ENCODE measurements at places on chromosomes 2 and 18.

GRCh38 chr2:174020926-174021662 is 55.9 kb upstream of the SP3 start:
- no peak for DNase-seq

- no peak for DNase-seq
These were observed 25.5 kb downstream of the RBM44 start for GRCh38 chr2:237824085-237824484.

- DNase-seq, result no peak
These were observed 5.3 kb downstream of the PER2 start for GRCh38 chr2:238282861-238283738.

DNA sequence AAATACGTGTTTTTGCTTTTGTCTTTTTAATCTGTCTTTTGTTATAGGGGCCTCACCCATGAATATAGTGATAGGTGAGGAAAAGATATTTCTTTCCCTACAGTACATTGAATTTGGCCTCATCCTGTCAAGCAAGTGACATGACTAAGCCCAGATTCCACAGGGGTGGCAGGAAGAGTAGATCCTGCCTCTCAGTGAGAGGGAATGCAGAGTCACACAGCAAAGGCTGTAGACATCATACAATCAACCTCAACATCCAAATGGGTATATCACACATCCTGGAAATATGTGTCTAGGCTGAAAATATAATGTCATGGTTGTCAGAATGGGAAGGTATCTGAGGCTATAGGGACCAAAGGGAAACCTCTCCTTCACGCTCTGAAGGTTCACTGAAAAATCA is 269.6 kb downstream of the CDH20 start:
- no peak for DNase-seq

DNA sequence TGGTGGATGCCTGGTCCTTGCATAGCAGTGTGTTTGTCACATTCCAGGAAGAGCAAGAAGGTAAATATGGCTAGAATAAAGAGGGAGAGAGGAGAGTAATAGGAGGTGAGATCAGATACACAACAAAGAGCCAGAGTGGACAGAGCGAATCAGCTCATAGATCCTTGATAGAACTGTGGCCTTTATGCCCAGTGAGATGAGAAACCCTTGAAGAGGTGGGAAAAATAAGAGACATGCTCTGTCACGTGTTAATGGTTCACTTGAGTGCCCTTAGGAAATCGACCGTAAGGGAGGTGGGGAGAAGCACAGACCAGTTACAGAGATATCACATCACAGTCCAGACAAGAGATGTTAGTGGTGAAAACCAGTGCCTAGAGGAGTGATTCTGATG is 84.7 kb upstream of the RAB27B start:
- no peak for DNase-seq

GRCh38 chr2:138475277-138475776 is 26.2 kb upstream of the SPOPL start:
- no peak for DNase-seq

- peak; percentile 64 for DNase-seq
These were observed 26.0 kb upstream of the IL37 start for GRCh38 chr2:112884869-112885505.

GRCh38 chr2:49222975-49223528 is 68.7 kb upstream of the FSHR start:
- no peak for DNase-seq

GRCh38 chr2:3641181-3641580 is 16.8 kb upstream of the ALLC start:
- DNase-seq, result no peak

DNA sequence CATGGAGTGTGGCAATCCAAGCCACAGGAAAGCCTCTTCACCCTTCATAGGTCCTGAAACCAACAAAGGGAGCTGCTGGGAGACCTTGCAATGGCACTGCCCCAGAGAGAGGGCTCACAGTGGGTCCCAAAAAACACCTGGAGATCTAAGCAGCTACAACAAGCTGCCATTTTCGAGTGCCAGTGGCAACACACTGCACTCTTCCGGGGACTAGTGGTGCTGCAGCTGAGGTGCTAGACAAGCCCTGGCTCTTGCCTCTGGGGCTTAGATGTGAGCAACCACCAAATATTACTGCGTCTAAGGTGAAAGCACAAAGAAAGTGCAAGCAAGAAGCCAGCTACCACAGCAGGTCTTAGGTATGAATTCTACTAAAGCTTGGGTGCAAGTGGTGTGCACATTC is 192.9 kb downstream of the NOL4 start:
- no peak for DNase-seq

GRCh38 chr2:151844211-151844896 is 16.1 kb upstream of the ARL5A start:
- DNase-seq, result no peak

DNA sequence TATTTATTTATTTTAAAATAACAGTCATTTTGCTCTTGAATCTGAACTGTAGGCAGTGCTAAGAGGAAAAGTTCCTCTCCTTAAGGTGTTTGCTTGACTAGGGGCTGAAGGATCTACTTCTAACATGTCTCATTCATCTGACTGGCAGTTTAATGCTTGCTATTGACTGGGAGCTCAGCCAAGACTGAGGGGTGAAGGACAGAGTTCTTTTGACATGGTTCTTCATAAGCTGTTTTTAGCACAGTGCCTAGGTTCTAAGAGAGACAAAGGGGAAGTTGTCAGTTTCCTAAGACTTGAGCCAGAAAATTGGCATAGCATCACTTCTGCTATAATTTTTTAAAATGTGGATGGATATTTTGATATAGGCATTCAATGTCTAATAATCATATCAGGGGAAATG is 73.0 kb downstream of the COMMD1 start:
- no peak for DNase-seq

GRCh38 chr18:76259096-76259495 is 235.9 kb downstream of the ZNF516 start:
- no peak for DNase-seq

GRCh38 chr2:239294571-239295054 is 106.2 kb downstream of the HDAC4 start:
- DNase-seq, result no peak

DNA sequence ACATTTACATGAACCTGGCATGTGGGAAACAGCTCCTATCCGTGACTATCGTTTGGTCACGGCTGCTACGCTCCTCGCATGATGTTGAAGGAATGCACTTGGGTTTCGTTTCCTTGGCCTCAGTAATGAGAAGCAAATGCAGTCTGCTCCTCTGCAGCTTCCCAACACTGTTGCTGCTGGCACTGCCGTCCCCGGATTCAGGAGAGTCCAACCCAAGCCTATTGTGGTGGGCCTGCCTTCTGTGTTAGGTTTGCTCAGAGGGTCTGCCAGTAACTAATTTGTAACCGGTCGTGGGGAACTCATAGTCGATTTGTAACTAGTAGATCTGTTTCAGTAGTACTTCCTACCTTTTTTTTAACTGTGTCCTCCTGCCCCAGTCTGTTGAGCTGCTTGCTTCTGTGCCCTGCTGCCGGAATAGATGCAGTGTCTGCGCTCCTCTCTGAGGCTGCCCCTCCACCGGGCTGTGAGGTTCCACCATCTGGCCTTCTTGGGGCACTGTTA is 58.4 kb downstream of the WDSUB1 start:
- no peak for DNase-seq

DNA sequence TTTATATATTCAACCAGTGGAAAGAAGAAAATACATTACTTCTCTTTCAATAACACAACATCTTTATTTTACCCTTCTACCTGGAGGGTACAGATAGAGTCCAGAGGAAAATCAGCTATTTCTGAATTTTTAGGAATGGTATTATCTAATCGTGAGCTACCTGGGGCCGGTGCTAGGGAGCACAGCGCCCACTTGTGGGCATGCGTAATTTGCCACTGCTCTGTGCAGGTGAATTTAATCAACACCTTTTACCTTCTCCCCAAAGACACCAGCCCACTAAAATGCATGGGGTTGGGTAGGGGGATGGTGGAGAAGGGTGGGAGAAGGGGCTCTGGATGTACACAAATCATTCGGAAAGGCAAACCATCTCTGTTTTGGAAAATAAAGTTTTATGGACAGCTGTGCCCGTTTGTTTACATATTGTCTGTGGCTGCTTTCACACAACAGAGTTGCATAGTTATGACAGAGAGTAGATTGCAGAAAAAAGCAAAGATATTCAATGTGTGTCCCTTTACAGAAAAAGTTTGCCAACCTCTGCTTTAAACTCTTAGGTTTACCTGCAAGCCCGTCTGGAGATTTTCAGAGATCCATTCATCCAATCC is 51.5 kb upstream of the DCC start:
- no peak for DNase-seq

GRCh38 chr18:477565-477964 is 22.9 kb downstream of the COLEC12 start:
- DNase-seq, result no peak

DNA sequence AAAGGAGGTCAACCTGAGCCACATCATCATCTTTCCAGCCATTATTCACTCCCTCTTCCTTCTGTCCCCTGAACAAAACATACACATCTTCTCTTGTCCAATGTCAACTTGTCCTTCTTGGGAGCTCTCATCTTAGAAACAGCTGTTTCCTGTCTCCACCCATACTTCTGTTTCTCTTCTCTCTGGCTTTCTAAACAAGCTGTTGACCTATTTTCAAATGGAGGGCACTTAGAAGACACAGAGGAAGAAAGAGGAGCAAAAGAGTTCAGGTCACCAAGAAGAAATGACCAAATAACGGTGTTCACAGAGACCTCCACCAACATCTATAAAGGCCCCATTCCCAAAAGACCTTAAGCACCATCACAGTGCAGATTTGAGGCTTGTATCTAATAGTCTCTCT is 355.9 kb upstream of the HNRNPA3 start:
- DNase-seq, result no peak

- no peak for DNase-seq
These were observed 107.1 kb upstream of the POU3F3 start for GRCh38 chr2:104746858-104747257.

DNA sequence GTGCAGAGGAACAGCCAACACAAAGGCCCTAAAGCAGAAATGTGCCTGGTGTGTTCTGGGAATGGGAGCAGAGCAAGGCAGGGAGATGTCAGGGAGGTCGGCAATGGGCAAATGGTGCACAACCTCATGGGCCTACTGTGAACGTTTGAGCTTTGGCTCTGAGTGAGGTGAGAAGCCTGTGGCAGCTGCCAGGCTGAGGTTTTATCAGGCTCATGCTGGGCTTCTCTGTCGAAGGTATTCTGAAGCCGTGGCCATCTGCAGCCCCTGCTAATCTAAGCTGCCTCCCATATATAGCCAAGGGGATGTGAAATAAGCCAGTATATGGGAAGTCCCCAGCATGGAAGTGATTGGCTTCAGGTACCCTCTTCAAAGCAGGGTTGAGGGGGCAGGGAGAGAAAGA is 193.3 kb downstream of the SLC4A3 start:
- DNase-seq, result no peak

DNA sequence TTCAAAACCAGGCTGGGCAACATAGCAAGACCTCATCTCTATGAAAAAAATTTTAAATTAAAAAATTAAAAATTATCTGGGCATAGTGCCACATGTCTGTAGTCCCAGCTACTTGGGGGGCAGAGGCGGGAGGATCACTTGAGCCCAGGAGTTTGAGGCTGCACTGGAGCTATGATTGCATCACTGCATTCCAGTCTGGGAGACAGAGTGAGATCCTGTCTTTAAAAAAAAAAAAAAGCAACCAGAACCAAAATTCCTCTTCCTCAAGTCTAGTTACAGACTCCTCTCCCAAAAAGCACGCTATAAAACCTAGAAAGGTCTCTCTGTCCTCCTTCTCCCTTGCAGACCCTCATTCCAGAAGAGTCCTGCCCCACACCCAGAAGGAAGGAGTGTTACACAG is 23.9 kb downstream of the TNFAIP6 start:
- no peak for DNase-seq

GRCh38 chr2:137467246-137467862 is 496.9 kb upstream of the HNMT start:
- no peak for DNase-seq

- no peak for DNase-seq
These were observed 1237.8 kb upstream of the ZEB2 start for GRCh38 chr2:145757503-145758246.

DNA sequence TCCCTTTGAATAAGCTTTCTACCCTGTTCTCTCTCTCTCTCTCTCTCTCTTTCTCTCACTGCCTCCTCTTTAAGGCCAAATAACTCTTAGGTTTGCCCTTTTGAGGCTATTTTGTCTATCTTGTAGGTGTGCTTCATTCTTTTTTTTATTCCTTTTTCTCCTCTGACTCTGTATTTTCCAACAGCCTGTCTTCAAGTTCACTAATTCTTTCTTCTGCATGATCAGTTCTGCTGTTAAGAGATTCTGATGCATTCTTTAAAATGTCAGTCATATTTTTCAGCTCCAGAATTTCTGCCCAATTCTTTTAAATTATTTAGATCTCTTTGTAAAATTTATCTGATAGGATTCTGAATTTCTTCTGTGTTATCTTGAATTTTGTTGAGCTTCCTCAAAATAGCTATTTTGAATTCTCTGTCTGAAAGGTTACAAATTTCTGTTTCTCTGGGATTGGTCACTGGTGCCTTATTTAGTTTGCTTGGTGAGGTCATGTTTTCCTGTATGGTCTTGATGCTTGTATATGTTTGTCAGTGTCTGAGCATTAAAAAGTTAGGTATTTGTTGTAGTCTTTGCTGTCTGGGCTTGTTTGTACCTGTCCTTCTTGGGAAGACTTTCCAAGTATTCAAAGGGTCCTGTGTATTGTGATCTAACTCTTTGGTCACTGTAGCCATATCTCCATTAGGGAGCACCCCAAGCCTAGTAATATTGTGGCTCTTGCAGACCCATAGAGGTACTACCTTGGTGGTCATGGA is 35.4 kb upstream of the DYNC1I2 start:
- DNase-seq, result no peak

DNA sequence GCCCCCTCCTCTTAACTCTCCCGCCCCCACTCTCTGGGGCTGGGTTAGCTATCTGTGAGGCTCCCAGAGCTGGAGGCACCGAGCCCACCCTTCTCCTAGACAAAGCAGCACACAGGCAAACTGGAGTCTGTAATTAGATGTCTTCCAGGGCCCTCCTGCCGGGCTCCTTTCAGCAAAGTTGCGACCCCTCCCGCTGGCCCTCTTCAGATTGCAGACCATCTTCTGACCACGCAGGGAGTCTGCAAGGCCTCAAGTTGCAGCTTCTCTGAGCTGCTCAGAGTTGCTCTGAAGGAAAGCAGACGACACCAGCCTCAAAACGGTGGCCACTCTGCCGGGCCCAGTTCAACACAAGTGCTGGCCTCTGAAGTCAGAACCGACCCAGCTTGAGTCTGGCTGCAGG is 228.4 kb upstream of the COPS8 start:
- no peak for DNase-seq

DNA sequence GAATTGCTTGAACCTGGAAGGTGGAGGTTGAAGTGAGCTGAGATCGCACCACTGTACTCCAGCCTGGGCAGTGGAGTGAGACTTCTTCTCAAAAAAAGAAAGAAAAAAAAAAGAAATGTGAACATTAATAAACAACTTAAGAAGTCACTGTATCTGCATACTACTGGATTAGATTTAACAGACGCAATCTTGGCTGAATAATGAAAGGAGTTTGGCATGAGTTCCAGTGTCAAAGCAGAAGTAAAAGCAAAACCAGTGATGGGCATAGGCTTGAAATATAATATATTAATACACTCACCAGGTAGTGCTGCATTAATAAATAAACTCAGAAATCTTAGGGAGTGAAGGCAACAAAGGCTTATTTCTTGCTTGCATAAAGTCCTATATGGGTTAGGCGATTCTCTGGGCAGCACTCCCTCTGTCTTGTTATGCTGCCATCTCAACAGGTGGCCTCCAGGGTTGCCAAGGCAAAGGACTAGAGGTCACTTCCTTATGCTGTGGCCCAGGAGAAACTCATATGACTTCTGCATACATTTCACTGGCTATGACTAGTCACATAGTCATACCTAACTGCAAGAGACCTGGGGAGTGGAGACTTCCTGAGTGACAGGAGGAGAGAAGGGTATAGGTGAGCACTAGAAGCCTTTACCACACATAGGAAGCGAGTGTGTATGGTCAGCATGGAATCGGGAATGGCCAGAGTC is 296.2 kb upstream of the SPRED2 start:
- no peak for DNase-seq

GRCh38 chr2:48941908-48942307 is 186.4 kb upstream of the LHCGR start:
- DNase-seq, result no peak

All from stimulated activated CD4-positive, alpha-beta T cell treated with anti-CD3 and anti-CD28 coated beads, Interleukin-1b, Interleukin-23, amount 100 ng/mL, for 4 hours (primary cell).